Type B pancreatic cell (in vitro differentiated cells): ENCODE measurements at places on chromosomes 2 and 18. TPM values are rescaled to one million over a fixed set of nuclear protein-coding genes. Genes with fewer than 3 reads are reported as not detected.
A peak's percentile ranks its signal among the peaks of the same experiment; 100 is the strongest.

GRCh38 chr2:96114546-96114902 lies 1.8 kb downstream of the ADRA2B start:
- DNase-seq, result no peak

DNA sequence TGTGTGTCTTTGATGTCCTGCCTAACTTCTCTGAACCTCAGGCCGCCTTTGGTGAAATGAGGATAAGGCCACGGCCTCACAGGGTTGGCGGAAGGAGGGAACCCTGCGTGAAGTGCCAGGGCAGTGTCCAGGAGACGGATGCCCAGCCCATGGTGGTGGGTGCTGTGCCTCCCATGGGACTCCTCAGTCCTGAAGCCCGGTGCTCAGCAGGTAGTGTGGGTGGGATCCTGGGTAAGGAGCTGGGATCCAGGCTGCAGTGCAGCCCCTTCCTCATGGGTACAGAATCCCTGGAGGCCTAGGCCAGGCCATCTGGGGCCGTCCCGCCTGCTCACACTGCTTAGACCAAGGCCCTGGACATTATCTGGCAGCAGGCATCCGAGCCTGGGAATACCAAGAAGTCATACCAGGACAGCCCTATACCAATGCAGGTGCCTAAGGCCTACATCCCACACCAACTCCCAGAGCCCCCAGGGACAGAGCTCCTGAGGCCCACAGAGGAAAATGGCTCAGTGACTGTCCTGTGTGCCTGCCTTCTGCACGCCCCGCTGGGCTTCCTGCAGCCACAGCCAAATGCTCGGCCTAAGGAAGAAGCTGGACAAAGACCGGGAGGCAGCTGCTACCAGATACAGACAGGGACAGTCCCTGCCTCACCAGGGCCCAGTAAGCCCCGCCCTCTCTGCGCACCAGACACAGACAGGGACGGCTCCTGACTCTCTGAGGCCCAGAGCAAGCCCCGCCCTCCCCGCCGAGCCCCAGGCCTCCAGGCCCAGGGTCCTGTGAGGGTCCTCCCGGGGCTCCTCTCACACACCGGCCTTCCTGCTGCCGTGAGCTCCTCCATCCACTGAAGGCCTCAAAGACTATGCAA lies 78.0 kb downstream of the NDUFA10 start:
- peak; percentile 60 for DNase-seq

- DNase-seq, result no peak
These were observed 2.9 kb upstream of the SLC40A1 start for GRCh38 chr2:189583227-189584198.

GRCh38 chr2:239829326-239829725 lies 195.8 kb downstream of the NDUFA10 start:
- DNase-seq, result peak; percentile 52

- no peak for DNase-seq
These were observed 1061.6 kb upstream of the FANCL start for GRCh38 chr2:59302683-59303082.

DNA sequence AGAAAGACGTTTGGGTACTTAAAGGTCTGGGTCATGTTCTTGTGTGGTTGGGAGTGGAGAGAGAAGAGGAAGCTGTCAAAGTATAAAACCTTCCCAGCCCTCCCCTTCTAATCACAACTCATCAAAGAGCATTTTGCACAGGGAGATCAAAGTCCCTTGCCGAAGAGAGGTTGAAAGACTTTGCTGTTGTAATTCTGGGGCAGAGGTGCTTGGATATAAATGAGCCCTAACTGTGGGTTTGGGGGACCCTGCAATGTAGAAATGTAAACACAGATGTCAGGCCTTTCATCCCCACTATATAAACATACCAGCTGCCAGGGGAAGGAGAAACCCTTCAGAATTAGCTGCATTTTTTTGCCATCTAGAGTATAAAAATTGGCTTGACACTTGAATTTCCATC lies 182.1 kb downstream of the ETAA1 start:
- DNase-seq, result no peak

DNA sequence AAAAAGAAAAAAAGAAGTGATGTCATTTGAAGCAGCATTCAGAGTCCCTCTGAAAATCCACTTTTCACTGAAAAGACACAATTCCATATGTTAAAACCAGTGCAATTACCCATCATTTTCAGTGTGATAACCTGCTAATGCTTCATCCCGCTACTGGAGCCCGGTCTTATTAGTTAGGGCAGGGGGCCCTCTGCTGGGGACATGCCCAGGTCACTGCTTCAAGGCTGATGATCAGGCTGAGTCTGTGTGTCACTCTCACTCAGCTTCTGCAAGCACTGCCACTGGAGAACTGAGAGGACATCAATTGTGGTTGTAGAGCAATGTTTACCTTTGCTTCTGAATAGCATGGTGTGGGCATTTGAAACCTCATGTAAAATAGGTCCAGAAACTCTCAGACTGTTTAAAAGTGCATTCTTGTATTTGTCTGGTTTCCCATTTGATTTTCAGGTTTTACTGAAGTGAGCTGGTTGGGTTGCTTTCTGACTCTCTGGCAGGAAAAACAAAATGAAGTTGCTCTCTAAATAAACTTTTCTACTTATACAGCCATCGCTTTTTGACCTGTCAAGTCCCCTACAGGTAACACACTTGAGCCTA lies 49.2 kb upstream of the NXPH2 start:
- no peak for DNase-seq

DNA sequence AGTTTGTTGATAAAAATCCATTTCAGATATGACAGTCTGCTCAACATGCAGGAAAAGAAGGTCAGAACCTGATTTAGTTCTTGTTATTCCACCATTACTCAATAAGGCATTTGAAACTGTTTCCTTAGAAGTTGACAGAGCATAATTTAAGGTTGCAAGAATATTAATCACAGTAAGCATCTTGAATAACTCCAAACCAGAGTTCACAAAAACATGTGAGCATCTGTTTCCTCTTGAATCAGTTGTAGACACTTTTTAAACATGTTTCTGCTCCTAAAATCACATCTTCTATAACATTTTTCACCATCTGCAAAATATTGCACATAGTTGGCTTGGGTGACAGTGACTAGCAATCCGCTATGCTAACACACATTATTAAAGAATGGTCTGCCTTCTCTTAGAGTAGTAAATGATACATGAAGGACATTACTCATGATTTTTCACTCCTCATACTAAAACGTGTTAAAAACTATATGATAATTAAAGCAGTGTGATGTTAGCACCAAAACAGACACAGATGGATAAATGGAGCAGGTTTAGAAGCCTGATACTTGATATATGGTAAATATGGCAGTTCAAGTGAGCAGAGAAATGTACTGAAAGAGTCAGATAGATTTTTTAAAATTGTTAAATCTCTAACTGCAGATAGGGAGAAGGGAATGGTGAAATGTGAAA lies 30.3 kb downstream of the AKAIN1 start:
- no peak for DNase-seq

DNA sequence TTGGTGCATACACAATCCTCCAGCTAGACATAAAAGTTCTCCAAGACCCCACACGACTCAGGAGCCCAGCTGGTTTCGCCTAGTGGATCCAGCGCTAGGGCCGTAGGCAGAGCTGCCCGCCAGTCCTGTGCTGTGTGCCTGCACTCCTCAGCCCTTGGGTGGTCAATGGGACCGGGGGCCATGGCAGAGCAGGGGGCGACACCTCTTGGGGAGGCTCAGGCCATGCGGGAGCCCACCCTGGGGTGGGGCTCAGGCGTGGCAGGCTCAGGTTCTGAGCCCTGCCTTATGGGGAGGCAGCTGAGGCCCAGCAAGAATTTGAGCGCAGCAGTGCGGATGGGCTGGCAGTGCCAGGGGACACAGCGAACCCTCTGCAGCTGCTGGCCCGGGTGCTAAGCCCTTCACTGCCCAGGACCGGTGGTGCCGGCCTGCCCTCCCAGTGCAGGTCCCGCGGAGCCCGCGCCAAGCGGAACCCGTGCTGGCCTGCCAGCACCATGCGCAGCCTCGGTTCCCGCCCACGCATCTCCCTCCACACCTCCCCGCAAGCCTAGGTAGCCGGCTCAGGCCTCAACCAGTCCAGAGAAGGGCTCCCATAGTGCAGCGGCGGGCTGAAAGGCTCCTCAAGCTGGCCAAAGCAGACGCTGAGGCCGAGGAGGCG lies 1566.6 kb upstream of the SLC39A10 start:
- no peak for DNase-seq

- no peak for DNase-seq
These were observed 1.4 kb upstream of the TTL start for GRCh38 chr2:112480530-112481049.

- DNase-seq, result no peak
These were observed 43.0 kb downstream of the ANKRD36B start for GRCh38 chr2:97546711-97547110.

KIF5C gene
- total RNA-seq, result 20.4 and 38.9 TPM in 2 replicates

GRB14 gene
- total RNA-seq, result 8.8 and 11.6 TPM in 2 replicates

TMEM200C gene
- 3.0 and 26.1 TPM in 2 replicates for total RNA-seq

REEP1 gene
- 6.4 and 14.1 TPM in 2 replicates for total RNA-seq

SPR gene
- total RNA-seq, result 12.4 and 16.0 TPM in 2 replicates

IL18R1 gene
- total RNA-seq, result 5.8 and 9.8 TPM in 2 replicates

ARHGEF4 gene
- 15.7 and 31.4 TPM in 2 replicates for total RNA-seq

GALNT3 gene
- 28.8 and 62.1 TPM in 2 replicates for total RNA-seq
